ENCODE measurements at places on chromosomes 1 and 21.

DNA sequence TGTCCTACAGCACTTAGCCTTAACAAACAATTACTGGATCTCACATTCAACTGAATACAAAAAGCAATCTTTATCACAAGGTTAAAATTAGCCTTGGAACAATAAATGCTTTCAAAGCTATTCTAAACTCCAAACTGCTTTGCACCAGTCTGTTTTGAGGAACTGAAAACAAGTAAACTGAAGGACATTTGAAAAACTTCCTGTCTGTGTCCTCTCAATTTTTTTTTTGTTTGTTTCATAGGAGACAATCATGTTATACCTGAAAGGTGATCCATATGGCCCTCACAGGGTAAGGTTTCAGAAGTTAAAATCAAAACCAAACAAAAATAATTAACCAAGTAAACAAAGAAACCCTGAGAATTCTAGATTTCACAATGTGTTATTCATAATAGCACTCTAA lies 459.1 kb downstream of the DPYD start:
- DNase-seq, result no peak

- no peak for DNase-seq
Observed at GRCh38 chr1:8390707-8391106, 72.8 kb downstream of the SLC45A1 start.

DNA sequence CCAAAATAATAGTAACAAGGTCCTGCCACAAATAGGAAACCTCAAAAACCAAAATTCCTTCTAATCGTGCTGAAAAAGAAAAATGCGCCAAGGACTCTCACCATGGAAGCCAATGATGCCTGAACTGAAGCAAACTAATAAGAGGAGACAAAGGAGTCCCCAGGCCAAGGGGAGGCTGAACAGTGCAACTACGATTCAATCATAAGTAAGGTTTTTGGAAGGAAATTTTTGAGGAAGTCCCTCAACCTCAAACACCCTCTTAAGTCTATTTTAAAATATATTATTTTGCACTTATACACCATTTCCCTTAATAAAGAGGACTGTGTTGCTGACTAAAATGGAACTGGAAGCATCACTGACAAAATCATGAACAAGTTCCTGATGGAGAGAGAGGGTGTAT lies 1.7 kb upstream of the ARHGAP29 start:
- no peak for DNase-seq

- no peak for DNase-seq
Observed at GRCh38 chr1:223653431-223653830, 12.1 kb downstream of the CAPN8 start.

DNA sequence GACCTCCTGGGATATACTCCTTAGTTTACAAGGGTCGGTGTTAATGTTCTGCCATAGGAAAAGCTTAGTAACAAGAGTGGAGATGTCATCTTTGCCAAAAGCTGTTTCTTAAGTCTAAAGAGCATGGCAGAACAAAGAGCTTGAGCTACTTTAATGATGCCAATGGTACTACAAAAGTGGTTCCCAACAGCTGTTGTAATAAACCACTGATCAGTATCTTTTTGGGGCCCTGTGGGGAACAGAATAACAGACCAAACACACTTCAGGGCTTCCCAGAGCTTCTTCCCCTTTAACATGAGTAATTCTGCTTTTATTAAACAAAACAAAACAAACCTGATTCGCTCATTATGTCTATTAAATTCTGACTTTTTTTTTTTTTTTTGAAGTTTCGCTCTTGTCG lies 116.3 kb downstream of the NCAM2 start:
- DNase-seq, result no peak

GRCh38 chr1:26302733-26303405 lies 3.6 kb downstream of the UBXN11 start:
- DNase-seq, result no peak

- no peak for DNase-seq
Observed at GRCh38 chr1:100883963-100884362, 10.7 kb downstream of the EXTL2 start.

GRCh38 chr1:11414926-11415538 lies 63.9 kb upstream of the DISP3 start:
- peak; percentile 50 for DNase-seq

Data from head of caudate nucleus (tissue), 42 donors.